ENCODE measurements at places on chromosomes 3 and 15.

DNA sequence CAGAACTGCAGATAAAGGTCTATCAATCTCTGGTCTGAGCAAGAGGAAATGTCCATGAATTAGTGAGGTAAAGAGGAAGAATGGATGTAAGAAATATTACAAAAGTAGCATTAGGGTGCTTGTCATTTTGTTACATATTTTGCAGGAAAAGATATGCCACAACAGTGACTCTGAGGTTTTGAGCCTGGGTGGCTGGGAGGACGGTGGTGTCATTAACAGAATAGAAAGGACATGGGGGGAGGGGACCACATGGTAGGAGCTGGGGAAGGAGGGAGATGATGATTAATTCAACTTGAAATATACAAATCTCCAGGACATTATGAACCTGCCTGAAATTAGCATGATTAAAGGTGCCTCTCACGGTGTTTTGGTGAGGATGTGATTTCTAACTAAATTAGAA lies 245.5 kb upstream of the MDFIC2 start:
- no peak for DNase-seq

- DNase-seq = no peak
Measured at GRCh38 chr15:39661776-39662175, 80.9 kb downstream of the THBS1 start.

DNA sequence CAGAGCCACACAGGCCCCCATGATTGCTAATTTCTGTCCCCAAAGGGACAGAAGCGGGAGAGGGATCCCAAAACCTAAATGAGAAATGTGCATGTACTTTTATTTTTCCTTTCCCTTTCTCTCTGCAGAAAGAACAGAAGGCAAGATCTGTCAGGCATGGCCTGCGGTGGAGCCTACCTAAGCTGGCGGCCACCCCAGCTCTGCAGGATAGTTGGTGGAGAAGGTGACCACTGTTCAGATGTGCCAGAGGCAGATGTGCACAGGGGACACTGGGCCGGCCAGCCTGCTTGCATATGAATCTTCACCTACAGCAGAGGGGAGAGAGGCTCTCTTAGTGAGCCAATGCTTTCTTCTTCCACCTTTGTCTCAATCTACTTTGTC lies 2.1 kb upstream of the AMOTL2 start:
- DNase-seq = no peak

DNA sequence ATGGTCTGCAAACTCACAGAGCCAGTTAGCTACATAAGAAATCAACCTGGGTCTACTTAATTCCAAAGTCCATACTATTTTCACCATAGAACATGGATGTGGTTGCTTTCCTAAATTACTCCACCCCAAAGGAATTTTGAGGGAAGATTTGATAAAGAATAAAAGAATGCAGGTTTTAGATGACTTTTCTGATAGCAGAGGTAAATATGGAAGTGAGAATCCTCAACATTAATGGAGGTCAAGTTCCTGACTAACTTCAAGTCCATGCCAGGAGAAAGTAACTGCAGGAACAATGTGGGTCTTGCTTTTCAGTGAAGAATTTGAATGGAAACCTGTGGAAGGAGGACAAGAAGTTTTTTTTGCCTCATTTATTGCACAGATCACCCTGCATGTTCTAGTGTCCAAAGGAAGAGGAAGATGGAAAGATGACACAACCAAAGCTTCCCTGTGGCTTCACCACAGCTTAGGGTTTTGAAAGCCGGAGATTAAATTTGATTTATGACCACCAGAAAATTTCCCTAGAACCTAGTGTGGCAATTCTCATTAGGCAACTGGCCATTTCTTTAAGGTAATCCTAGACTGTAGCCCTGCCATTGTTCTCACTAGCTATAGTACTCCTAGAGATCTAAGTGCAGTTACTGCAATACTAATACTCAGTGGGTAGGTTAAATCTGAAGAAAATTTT lies 429.7 kb downstream of the RAP2B start:
- DNase-seq = no peak

DNA sequence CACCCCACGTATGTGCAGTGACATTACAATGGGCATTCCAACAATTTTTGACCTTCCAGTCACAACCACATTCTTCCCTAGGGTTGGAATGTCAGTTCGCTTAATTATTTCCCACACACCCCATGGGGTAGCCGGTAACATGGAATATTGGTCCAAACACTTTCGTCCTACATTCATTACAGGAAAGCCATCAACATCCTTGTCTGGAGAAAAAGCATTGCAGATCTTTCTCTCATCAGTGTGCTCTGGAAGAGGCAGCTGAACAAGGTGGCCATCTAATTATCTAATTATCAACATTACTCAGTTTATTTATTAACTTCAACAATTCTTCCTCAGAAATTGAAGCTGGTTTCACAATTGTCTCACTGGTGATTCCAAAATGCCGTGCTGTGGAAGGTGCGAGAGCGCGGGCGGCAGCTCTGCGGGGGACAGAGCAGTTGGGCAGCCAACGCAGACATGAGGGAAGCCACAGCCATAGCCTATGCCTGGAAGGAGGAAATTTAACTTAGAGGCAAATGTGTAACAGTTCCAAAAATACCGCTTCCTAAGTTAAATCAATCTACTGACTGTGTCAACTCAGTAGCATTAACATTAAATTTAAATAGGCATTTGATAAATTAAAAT lies 1158.9 kb upstream of the EPHA6 start:
- no peak for DNase-seq

DNA sequence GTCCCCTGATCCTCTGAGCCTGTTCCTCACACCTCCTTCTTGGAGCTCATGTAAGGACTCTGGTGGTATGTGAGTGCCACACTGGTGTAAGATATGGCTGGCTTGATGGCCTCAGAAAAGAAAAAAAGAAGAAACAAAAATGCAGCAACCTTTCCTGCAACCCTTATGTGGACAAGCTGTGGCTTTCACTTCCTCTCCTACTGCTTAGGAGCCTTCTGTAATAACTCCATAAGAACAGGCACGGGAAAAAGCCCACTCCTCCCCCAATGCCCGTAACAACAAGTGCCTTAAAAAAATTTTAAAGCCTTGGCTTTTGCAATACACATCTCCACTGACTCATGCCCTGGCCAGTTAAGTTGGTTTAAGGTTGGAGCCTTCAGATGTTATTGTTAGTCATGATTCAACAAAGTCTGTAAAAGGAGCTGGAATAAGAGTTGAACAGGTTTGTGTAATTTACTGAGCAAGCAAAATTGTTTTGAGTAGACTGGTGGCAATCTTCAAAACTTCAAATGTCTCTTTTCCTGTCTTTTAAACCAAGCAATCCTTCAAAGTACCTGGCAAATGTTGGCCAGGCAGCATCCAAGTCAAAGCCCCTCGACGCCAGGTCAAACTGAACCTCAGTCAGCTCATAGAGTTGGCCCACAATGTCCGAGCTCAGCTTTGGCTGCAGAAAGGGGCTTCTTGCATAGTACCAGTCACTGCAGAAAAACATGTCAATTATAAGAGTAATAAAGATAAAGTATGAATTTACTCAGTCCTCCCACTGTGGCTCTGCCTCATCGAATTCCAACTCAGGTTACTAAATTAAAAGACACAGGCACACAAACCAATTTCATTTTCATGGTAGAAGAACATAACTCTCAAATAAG lies 22.9 kb downstream of the FYCO1 start:
- peak; percentile 29 for DNase-seq

GRCh38 chr3:160693191-160693590 lies 16.2 kb downstream of the ARL14 start:
- DNase-seq = no peak

DNA sequence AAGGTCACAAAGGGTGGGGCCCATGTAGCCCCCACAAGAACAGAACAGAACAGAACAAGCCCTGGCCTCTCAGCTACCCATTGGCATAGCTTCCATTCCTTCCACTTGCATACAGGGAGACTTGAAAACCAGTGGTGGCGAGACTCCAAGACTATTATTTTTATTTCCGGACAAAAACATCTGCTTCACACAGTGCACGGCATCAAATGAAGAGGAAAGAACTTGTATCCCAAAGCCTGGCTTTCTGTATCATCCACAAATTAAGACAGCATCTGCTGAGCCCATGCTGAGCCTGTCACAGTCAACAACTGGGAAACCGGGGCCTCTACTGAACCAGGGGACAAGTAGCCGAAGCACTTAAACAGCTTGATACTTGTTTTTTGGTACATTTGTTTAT lies 56.0 kb downstream of the CLEC3B start:
- no peak for DNase-seq

DNA sequence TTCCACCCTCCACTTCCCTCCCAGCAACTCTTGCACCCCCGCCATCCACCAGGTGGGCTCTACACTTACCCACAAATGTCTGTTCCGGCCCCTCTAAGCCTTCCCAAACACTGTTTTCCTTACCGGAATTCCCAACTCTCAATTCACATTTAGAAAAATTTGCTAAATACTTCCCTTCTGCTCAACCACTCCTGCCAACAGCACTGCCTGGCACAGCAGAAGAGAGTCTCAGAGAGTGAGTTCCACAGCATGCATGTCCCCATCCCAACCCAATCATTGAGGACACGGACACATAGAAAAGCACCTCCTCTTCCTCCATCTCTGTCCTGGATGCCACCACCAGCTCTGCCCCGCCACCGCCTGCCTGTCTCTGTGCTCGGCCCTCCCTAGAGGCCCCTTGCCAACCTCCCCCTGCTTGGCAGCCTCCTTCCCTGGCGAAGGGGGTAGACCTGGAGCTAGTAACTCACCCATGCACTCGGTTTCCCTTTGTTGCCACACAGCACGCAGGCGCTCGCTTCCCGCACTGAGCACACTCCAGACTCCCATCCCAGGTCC lies 66.2 kb upstream of the SLC6A1 start:
- no peak for DNase-seq

DNA sequence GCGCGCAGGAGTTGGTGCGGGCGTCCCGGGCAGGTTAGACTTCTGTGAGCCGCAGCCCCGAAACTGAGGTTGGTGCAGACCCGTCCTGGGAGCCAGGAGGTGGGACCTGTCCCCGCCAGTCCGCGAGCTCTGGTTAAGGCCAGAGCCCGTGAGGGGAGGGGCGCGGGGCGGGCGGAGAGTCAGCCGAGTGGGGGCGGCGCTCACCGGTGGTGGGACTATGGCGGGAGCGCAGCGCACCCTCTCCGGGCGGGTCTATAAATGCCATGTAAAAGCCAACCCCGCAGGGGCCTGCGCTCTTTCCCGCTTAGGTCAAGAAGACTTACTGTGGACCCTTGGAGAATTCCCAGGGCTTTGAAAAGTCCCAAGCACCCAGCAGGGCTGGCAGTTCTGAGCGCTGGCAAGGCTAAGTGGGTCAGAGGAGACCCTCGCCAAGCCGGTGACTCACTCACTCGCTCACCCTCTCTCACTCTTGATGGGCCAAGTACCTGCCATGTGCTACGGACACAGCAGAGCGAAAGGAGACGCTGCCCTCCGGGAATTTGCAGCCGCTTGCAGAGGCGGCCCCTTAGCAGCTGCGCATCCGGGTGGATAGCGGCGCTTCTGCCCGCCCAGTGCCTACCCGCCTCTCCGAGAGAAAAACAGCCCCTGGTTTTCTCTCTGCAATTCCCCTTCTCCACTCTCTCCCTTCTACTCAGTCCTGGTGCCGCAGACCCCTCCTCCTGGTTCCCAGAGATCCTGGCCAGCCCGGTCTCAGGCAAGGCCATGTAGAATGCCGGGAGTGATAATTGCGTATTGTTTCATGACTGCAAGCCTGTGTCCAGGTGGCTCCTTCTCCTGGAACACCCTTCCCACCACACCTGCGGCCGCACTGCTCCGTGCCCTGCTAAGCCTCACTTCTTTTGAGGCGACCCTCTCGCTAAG lies at the start of gene ALDH1L1:
TSS of gene ALDH1L1 (minus strand) at position 110 of the 921 bp plus-strand sequence. CDS start 19,607 bp downstream, outside the sequence.
- peak; percentile 53 for DNase-seq

- DNase-seq = no peak
Measured at GRCh38 chr3:2452249-2452648, 353.6 kb downstream of the CNTN4 start.

DNA sequence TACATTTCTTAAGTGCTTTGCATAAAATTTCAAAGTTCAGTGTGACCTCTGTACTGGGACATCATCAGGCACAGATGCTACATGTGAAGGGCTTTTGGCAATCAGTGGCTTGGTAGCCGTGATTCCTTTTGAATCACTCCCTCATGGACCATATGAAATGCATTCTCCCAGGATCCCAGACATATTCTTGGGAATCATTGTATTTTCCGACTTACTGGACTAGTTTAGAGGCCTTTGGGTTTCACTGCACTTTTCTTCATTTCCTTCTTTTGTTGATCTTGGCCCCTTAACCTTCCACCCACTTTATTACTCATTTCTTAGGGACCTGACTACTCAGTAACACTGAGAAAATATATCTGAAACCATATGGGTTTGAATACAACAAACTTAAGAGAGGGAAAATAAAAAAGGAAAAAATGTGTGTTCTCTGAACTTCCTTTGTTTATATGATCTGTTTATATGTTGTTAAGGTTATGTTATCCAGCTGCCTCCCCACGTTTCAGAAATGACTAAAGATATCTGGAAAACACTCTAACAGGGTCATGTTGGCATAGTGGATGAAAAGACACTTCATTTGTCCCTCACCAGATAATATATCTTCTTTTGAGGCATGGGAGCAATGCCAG lies 35.1 kb downstream of the HMG20A start:
- no peak for DNase-seq
